ENCODE measurements at places on chromosomes 5 and 9.
A peak's percentile ranks its signal among the peaks of the same experiment; 100 is the strongest.

GRCh38 chr9:37371565-37372464 lies 50.7 kb upstream of the GRHPR start:
- peak; percentile 30 for DNase-seq

DNA sequence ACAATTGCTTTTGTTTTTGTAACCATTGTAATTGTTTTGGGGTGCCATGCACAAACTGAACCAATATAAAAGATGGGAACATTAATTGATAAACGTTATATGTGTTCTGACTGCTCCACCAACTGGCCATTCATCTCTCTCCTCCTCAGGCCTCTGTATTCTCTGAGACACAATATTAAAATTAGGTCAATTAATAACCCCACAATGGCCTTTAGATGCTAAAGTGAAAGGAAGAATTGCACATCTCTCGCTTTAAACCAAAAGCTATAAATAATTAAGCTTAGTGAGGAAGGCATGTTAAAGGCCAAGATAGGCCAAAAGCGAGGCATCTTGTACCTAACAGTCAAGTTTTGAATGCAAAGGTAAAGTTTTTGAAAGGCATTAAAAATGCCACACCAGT lies 448.4 kb upstream of the ITGA1 start:
- DNase-seq, result no peak

GRCh38 chr5:132219981-132220380 lies 7.7 kb downstream of the P4HA2 start:
- DNase-seq, result no peak

- DNase-seq, result no peak
These were observed 828 bp upstream of the TRIO start for GRCh38 chr5:14142202-14142826.

DNA sequence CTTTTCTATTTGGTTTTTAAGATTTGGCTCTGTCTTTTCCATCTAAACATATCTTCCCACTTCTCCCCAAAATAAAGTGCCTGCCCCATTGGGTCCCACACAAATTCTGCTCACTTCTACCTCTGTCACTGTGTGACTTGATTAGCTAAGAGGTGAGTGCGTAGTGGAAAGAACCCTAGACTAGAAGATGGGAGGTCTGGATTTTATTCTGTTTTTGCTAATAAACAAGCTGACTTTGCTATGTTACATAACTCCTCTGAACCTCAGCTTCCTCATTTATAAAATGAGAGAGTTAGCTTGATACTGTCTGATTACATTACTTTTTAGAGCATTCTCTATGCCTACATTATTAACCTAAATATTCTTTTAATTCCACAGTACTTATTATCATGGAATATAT lies 51.3 kb upstream of the PTGER4 start:
- DNase-seq, result peak; percentile 63
